Type B pancreatic cell (in vitro differentiated cells): ENCODE measurements at places on chromosomes 6 and 20.

DNA sequence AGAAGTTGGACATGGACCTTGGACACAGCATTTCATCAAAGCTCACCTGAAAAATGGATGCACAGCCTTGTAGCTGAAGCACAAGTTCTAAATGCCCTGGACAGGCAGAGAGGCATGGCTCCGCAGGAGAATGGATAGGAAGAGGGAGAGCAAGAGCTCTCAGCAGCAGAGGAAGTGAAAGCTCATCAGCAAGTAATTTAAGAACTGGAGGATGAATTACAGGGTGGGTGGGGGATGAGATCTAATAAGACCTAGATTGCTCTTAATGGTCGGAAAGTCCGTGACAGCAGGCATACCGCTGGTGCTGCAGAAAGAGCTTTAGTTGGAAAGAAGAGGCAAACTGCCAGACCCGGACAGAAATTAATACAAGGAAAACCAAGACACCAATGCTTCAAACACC lies 37.3 kb upstream of the SAYSD1 start:
- DNase-seq = no peak

GRCh38 chr20:11260611-11261010 lies 586.8 kb upstream of the JAG1 start:
- no peak for DNase-seq

DNA sequence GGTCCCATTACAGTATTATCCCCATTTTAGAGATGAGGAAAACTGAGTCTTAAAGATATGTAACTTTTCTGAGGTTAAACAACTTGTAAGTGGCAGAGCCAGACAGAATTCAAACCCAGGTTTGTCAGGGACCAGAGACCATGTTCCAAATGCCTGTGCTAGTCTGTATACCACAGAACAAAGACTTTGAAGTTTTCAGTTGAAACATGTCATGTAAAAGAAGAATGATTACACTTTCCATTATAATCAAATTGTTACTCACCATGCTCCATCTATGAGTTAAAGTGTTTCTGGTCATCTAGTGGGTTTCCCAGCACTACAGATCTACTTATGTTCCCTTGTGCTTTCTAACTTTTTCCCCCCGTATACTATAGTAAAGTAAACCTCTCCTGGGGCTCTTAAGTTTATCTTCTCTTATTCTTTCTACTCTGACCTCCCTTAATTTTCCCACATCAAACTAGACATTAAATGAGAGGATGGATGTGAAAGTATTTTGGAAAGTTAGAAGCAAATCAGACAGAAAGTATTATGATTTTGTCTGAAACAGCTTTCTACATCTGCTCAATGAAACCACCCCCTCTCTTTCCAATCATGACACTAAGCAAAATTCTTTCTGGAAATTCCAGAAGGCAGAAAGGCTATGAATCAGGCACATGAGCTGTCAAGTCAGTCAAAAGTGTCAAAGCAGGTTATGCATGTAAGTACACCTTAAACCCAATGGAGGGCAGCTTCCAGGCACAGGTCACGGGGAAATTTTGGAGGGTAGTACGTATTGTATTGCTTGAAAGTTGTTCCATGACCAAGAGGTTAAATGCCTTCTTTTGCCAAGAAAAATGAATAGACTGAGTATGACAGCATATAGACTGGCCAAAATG lies 132.7 kb upstream of the MAP3K7 start:
- DNase-seq = no peak

DNA sequence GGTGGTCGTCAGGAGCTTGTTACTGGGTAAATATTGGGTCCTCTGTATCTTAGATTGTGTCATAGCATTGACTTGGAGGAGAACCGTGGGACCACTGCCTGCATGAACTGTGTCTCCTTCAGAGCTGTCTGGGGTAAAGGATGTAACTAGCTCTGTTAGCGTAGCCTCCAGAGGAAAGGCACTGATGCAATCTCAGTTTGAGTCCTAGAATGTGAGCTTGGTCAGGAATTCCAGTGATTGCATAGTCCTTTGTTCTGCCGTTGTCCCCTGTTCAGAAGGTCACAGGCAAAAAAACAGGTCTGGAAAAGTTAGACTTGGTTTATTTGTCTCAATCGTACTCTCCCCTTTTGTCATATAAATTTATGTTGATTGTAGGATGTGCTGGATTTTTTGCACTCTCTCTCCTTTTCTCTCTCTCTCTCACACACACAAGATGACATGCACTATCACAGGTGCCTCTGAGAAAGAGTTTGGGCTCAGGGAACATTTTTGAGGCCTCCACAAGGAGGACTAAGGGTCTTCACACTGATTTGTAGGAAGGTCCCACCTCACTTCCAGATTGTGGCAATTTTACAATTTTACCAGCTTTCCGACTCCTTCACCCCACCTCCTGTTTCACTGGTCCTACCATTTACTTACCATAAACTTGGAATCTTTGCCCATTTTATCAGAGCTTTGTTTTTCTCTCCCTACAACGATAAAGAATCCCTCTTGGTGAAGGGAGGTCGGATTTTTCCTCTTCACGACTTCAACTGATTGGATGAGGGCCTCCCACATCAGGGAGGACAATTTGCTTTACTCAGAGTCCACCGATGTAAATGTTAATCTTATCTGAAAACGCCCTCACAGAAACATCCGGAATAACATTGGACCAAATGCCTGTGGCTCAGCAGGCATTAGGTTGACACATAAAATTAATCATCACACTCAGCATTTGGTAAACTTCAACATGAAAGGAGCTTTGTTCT lies 7.0 kb upstream of the DACT2 start:
- no peak for DNase-seq

- no peak for DNase-seq
Measured at GRCh38 chr6:30810813-30811339, 66.5 kb upstream of the IER3 start.

DNA sequence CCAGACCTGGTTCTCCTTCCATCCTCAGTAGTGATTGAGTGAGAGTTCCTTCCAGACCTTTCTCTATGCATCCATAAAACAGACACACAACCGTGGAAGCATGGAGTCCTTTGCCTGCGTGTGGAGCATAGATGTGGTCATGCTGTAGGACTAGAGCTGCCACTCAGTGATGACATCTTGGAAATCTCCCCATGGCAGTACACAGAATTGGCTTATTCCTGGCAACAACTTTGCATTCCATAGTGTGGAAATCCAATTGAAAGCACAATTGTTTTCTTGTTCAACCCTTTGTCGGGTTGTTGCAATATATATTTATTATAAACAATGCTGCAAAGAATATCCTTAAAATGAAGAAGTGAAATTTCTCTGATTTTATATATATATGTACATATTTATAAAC lies 547.8 kb downstream of the CDH26 start:
- DNase-seq = no peak

DNA sequence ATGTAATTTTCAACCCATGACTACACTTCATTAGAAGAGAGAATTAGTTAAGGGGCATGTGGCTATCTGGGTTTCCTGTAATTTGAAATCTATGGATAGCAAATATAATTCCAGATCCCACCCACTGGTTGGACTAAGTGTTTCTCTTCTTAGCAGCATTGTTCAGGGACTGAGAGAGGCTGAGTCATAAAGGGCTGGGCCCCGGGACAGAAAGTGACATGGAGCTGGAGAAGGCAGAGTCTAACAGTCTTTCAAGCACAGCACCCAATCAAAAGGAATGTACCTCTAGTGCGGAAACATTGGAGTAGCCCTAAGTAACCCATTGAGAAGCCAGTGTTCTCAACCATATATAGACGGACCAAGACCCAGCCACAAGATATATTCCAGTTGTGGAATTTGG lies 363.9 kb downstream of the DHX35 start:
- DNase-seq = no peak

- DNase-seq = no peak
Measured at GRCh38 chr6:3712827-3713665, 38.5 kb downstream of the PXDC1 start.

GRCh38 chr6:130368576-130368975 lies 2.8 kb downstream of the TMEM200A start:
- DNase-seq = no peak

- peak; percentile 63 for DNase-seq
Measured at GRCh38 chr6:169896826-169897456, 145.5 kb downstream of the ERMARD start.

DNA sequence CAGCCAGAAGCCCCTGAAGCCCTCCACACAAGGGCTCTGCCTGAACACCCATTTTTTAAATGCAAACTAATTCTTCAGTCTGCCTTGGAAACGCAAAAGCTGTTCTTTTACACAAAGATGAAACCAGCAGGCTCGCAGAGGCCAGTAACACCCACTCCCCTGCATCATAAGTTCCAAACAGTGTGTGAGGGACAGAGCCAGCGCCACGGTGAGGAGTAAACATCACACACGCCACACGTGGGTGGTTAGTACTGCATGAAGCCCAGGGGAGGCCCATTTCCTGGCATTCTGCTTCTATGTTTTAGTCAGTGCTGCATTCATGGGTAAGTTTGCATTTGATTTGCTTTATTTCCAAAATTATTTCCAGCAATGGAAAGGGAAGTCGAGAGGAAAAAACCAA lies 217.7 kb upstream of the RIN2 start:
- no peak for DNase-seq
